NCI-H345 (cell line): ENCODE measurements at places on chromosomes 7 and 10.

DNA sequence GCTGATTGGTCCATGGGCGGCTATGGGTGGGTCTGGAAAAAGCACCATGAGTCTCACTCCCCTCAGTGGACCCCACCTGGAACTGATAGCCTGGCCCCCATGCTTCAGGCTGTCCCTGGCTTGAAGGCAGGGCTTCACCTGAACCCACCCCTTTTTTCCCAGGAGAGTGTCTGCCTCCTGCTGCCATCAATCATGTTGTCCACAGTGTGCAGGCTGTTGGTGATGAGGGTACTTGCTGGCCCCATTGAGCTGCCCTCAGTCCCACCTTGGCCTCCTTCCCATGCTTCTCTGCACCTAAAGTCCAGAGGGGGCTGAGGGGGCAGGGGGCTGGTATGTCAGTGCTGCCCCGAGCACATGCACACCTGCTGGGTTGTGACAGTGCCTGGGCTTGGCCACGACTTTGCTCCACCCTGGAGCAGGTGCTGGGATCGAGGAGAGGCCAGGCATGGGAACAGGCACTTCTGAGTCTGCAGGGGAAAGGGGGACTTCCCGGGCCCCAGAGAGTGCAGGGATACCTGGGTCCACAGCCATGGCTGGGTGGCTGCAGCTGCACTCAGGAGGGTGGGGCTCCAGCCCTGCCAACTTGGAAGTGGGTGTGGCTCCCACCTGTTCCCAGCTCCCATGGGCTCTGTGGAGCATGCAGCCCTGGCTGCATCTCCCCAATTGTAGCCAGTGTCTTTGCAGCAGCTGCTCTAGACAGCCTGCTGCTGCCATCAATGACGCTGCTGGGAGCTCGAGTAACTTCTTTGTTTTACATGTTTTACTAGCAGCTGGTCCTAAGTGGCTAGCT lies 56.9 kb downstream of the ADK start:
- peak; percentile 89 for DNase-seq

DNA sequence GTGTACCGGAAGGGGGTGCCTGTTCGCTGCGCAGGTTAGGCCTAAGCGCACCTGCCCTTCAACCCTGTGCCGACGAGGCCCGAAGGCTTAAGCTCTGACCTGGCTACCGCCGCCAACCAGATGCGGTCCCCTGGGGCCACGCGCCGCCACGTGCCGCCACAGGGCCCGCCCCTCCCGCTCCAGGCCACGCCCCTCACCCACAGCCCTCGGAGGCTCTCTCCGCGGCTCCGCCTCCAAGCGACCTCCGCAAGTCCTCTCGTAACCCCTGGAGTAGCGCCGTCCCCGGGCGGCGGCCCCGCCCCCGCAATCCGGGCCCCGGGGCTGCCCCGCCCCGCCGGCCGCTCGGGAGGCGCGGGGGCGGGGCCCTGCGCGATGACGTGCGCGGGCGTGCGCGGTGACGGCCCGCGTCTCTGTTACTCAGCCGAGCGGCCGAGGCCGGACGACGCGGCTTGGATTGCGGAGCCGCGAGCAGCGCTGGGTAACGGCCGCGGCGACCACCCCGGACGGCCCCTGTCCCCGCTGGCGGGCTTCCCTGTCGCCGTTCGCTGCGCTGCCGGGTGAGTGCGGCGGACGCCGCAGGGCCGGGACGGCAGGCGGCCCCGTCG lies at the start of gene MAPK8:
Gene MAPK8 (plus strand): TSS at position 413 of the 605 bp plus-strand sequence. CDS start 94,984 bp downstream, outside the sequence.
- peak; percentile 89 for DNase-seq

- no peak for DNase-seq
These were observed 124.6 kb upstream of the NRBF2 start for GRCh38 chr10:63008491-63008890.

DNA sequence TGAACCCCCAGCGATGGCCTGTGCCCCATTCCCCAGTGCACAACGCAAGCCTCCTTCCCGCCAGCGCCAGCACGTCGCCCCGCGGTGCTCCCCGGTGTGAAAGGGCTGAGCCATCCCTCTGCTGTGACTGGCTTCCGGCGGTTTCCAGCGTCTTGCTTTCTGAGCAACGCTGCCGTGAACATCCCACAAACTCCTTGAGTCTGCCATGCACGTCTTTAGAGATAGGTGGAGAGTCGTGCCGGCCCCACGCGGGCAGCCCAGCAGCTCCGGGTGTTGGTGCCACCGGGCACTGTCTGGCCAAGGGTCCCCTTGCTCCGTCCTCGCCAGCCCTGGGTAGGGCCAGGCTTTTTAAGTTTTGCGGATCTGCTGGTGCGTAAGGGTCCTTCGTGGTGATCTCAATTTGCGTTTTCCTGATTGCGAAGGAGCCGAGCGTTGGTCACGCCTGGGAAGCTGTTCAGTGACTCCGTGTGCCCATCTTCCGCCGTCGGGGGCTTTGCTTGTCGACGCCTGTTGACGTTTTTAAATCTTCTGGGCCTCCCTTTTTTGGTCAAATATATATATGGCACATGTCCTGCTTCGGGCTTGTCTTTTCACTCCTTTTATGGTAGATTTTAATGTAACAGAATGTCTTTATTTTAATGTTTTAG lies 70.6 kb downstream of the FOXL3 start:
- no peak for DNase-seq

GRCh38 chr7:116354171-116354545 lies 143.8 kb downstream of the TES start:
- DNase-seq, result no peak

DNA sequence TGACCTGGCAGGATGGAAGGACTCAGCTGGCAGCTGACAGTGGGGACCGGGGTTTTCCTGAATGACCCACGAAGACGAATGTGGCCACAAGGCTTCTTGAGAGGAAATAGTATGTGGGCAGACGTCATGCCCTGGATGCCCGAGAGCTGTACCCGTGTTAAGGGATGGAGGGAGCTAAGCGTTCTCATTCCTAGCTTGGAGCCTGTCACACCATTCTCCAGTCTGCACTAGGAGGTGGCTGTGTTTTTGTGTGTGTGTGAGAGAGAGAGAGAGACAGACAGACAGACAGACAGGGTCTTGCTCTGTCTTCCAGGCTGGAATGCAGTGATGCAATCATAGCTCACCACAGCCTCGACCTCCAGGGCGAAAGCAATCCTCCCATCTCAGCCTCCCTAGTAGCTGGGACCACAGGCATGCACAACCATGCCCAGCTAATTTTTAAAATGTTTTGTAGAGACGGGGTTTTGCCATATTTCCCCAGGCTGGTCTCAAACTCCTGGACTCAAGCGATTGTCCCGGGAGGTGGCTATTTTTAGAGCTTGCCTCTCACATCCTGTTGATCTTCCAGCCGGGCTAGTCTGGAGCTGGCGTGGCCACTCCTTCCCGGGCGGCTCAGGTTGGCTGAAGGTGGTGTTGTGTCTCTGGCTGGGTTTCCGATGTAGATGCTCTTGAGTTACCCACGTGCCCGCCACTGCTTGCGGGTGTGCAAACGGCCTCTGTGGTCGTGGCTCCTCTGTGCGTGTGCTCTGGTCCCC lies 2.1 kb downstream of the AMZ1 start:
- DNase-seq, result no peak

GRCh38 chr7:55432939-55433784 lies 68.0 kb downstream of the LANCL2 start:
- peak; percentile 70 for DNase-seq

GRCh38 chr7:17745610-17746009 lies 194.7 kb downstream of the SNX13 start:
- DNase-seq, result no peak

- DNase-seq, result no peak
These were observed 96.8 kb downstream of the GLRX3 start for GRCh38 chr10:130233035-130233360.

DNA sequence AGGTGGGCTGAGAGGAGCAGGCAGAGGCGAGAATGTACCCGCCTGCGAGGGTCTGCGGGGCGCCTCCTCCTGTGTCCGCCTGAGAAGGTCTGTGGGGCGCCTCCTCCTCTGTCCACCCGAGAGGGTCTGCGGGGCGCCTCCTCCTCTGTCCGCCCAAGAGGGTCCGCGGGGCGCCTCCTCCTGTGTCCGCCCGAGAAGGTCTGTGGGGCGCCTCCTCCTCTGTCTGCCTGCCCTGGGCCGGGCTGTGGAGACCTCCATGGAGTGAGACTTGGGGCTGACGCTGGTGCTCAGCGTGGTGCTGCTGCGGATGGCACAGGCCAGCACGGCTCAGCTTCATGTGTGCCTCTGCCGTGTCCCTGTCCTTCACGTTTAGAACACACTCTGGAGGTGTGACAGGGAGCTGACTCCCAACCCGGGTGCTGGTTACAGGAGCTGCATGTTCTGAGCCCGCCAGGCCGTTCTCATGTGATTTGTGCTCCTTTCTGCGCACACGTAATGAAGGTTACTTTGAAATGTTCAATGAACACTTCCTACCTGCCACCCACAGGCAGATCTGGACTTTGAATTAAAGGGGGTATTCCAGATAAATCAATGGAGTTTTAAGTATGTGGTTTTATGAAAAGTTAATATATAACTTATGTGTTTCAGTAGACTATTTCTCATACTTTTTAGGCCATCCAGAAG lies 20.5 kb upstream of the GET4 start:
- DNase-seq, result no peak

- no peak for DNase-seq
These were observed 259.2 kb downstream of the HDAC9 start for GRCh38 chr7:18754766-18755165.

- DNase-seq, result no peak
These were observed 78.3 kb upstream of the LRRC17 start for GRCh38 chr7:102834466-102834865.

DNA sequence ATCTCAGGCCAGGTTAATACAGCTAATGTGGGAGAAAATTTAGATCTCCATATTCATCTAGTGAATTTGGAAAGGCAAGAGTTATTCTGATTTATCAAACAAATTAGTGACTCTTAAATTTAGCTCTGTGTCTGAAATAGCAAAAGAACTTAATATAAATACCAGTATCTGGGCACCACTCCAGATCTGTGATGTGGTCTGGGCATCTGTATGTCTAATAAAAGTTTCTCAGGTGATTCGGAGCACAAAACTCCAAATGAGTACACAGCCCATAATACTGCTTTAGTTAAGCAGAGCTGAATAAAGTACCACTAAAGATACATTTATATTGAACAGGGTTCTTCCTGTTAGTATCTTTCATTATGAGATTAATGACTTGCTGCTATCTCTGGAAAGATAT lies 261.4 kb downstream of the BAMBI start:
- no peak for DNase-seq

GRCh38 chr7:44766416-44766801 lies 17.8 kb downstream of the ZMIZ2 start:
- no peak for DNase-seq

- peak; percentile 53 for DNase-seq
These were observed 125.4 kb upstream of the TARP start for GRCh38 chr7:38398725-38399321.

- DNase-seq, result no peak
These were observed 239.5 kb downstream of the MGMT start for GRCh38 chr10:129706523-129706922.

- DNase-seq, result no peak
These were observed 138.6 kb upstream of the CCDC6 start for GRCh38 chr10:60044971-60045370.

DNA sequence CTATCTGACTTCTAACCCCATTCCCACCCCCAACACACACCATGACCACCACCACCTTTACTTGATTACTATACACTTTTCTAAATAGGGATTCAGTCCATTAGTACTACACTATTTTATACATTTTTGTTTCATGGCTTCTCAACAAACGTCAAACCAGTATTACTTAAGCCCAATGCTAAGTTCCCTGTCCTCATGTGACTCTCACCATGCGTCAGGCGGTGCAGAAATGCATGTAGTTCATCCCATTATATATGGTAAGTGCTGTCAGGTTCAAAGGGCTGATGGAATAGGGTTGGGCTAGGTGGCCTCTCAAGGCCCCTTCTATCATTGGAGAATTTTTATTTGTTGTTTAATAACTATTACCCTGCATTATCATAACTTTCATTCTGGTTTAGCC lies 19.5 kb upstream of the VPS41 start:
- DNase-seq, result no peak

GRCh38 chr7:22555476-22555875 lies 55.5 kb upstream of the STEAP1B start:
- DNase-seq, result no peak

- DNase-seq, result no peak
These were observed 192.1 kb downstream of the CELF2 start for GRCh38 chr10:11209830-11210181.

DNA sequence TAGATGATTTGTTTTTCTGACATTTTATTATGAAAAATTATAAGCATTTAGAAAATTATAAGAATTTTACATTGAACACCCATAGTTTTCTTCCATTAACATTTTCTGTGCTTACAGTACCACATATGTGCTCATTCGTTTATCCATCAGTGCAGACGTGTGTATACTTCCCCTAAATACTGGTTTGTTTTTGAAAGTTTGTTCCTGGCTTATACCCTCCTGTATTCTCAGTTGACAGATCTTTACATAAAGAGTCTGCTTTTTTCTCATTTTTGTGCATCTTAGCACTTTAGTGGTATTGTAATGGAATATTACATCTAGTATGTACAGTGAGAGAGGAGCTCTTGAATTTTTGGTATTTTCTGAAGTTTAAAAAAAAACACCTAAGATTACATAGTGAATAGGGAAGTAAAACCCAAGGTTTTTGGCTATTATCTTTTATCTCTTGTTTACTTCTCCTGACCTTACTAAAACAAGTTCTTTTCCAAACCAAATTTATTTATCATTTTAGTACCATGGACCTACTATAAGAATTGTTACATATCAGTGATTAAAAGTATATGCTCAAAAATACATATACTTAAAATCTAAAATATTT lies 8.1 kb downstream of the DLD start:
- DNase-seq, result no peak

GRCh38 chr7:70018700-70019099 lies 420.4 kb downstream of the AUTS2 start:
- DNase-seq, result no peak

GRCh38 chr7:133869556-133869955 lies 257.6 kb upstream of the LRGUK start:
- no peak for DNase-seq

GRCh38 chr7:81045491-81046030 lies 126.7 kb upstream of the SEMA3C start:
- DNase-seq, result no peak

DNA sequence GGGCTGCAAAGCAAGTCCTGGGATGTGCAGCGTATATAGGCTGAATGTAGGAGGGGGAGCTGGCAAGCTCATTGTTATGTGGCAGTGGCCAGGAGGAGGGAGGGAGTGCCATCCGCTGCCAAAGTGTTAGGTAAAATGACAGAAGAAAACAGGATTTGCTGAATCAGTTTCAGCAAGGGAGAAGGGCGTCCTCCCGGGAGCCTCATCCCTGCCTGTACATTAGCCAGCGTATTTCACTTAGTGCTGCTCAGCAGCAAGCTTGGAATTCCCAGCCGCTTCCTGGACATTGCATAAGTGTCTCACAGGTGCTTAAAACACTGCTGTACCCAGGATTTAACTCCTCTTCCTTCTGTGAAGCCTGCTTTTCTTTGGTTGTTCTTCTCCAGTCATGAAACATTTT lies 2.5 kb downstream of the NIPSNAP2 start:
- DNase-seq, result no peak

GRCh38 chr7:140390466-140391190 lies 7.7 kb downstream of the SLC37A3 start:
- no peak for DNase-seq

GRCh38 chr10:100024748-100025147 lies 15.0 kb upstream of the DNMBP start:
- DNase-seq, result peak; percentile 5

- peak; percentile 51 for DNase-seq
These were observed 242.2 kb upstream of the IGFBP3 start for GRCh38 chr7:46163246-46163645.
